Activated T-cell treated with anti-CD3 and anti-CD28 coated beads for 48 hours (primary cell): ENCODE measurements at places on chromosomes 7 and 10.

DNA sequence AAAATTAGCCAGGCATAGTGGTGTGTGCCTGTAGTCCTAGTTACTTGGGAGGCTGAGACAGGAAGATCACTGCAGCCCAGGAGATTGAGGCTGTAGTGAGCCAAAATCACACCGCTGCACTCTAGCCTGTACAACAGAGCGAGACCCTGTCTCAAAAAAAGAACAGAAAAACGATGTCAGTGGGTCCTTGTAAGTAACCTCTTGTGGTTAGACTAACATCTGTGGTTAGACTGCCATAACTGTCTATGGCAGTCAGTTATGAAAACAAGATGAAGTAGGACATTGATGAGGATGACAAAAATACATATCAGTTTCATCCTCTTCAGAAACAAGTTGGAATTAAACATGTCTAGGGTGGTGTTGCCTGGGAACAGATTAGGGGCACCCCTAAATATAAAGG, 53.3 kb downstream of the AKAP9 start:
- no peak for DNase-seq

GRCh38 chr10:16944986-16945385, 127.8 kb upstream of the RSU1 start:
- no peak for DNase-seq

- DNase-seq, result no peak
These were observed at the start of gene UCN3 for GRCh38 chr10:5364890-5365338. TSS of gene UCN3 (plus strand) at chr10:5364966. CDS start at chr10:5373721, 8,755 bp downstream.

DNA sequence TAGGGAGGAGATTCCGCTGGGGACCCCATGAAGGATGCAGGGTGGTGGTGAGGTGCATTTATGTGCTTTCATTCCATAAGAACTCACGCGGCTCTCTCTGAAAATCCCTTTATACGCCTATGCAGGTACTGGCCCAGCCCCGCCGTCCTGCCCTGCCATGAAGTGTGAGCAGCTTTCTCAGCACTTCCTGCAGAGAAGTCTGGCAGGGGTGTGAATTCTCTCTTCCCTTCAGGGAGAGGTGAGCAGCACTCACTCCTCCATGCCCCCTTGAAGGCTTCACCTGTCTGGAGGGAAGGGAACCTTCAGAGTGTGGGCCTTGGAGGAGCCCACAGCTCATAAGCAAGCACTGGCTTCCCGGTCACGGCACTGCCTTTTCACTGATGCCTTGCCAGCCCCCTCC, 34.0 kb downstream of the PPP2R2D start:
- DNase-seq, result no peak

GRCh38 chr7:140684066-140684950, 11.6 kb downstream of the ADCK2 start:
- DNase-seq, result no peak

- no peak for DNase-seq
These were observed 402 bp downstream of the MAFK start for GRCh38 chr7:1530946-1531262.

DNA sequence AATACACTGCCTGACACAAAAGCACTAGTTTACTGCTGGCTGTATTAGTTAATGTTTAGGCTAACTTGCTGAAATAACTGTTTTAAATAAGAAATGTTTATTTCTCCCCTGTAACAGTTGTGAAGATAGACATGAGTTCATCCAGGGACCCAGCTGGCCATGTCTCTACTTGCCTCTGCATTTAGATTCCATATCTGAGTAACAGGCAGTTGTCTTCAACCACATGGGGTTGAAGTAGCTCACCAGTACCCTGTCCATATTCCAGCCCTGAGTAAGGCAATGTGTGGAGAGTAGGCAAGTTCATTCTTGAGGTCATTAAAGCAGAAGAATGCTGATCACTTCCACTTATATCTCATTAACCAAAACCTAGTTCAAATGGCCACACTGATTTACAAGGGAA, 31.1 kb upstream of the RSBN1L start:
- no peak for DNase-seq

GRCh38 chr10:26574783-26575182, 122.7 kb upstream of the PDSS1 start:
- DNase-seq, result no peak

- DNase-seq, result no peak
These were observed 38.8 kb upstream of the ANTXRL start for GRCh38 chr10:46247808-46248569.

- DNase-seq, result no peak
These were observed 27.1 kb downstream of the CREM start for GRCh38 chr10:35153716-35154115.

DNA sequence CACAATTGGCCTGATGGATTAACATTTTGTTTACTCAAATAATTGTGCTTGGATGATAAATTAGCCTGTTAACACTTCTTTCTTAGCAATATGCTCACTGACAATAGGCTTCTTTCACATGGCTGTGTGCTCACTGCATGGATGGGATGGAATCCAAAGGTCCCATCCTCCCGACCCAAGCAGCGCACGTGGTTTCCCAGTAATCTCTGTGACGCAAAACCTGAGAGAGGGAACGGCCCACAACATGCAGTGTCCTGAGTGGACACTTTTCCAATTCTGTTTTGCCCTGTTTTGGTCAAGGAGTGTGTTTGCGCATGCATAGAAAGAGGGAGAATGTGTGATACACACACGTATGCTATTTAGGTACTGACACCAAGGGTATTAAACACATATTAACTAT, 42.1 kb upstream of the RASGEF1A start:
- no peak for DNase-seq

GRCh38 chr7:51312951-51313737, 3.5 kb downstream of the COBL start:
- no peak for DNase-seq

DNA sequence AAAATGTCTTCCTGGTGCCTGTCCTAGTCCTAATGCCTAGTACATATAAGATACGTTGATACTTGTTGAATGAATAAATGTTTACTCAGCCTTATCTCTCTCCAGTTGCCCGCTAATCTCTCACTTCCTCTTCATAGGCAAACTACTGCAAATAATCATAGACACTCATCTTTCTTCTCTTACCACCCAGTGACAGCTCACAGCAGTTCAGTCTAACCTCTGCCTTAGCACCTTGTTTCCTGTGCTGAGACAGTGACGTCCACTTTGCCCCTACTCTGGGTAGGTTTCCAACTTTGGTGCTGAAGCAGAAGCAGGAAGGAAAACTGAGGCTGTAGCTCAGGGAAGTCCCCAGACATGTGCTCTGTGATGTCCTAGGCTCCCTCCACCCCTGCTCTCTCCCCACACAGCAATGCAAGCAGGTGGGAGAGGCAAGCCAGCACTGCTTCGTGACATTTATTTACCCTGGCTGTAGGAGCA, 45.5 kb upstream of the RHOBTB1 start:
- no peak for DNase-seq

DNA sequence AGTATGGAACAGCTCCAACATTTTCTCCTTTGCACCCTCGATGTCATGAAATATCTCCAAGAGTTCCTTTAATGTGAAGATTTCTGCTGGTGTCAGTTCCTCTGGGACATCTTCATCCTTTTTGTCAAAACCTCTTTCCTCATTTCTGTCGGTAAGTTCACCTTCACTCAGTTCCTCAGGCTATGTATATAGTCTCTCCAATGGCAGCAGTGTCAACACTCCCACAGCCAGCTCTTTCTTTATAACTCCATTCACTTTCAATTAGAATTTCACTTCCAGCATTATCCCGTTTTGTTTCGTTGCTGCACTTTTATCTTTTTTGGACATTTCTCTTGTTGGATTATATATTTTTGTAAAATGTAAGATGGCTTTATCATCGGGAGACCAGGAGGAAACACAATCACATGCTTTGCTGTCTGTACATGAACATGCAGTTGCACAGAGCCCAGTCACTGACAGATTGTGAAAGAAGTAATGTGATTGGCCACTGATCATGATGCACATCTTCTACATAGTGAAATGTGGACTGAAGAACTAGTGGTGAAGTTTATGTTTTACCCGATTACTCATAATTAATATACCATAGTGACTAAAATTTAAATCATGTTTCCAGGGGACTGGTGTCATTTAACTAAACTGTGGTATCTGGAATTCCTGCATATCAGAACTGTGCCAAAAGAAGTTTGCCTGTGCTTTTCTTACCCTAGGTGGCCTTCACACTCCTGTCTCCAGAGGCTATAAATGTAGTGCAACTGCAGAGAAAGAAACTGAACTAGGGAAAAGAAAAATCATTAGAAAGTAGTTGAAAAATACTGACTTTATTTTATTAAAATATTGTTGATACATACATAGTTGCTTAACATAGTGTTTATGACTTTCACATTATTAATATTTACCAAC, 289.6 kb downstream of the PPP1R3A start:
- DNase-seq, result no peak

- no peak for DNase-seq
These were observed 266.1 kb upstream of the KLF6 start for GRCh38 chr10:4051011-4051640.

- no peak for DNase-seq
These were observed 21.7 kb upstream of the MCM10 start for GRCh38 chr10:13139676-13140075.

- DNase-seq, result no peak
These were observed 187.1 kb downstream of the NPSR1 start for GRCh38 chr7:34844936-34845665.

- DNase-seq, result no peak
These were observed 60.3 kb upstream of the FEZF1 start for GRCh38 chr7:122364761-122365280.

- DNase-seq, result no peak
These were observed 19.3 kb downstream of the MYO1G start for GRCh38 chr7:44959433-44959951.

- no peak for DNase-seq
These were observed 168.5 kb downstream of the LCOR start for GRCh38 chr10:97000487-97001182.

DNA sequence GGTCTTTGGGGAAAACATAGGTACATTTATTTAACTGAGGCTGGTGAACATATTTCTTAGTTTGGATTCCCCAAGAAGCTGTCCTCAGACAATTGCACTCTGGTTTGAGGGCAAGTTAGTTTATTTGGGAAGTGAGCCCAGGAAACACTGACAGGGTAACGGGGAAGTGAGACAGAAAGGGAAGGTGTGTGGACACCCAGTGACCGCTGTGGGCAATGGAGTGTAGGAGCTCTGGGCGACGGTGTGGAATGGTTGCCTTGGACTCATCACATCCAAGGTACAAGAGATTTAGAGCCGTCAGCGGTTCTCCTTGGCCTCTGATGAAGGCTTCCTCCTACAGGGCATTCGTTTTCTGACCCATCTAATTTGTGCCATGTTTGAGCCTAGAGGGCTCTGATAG, 7.1 kb downstream of the MRC1 start:
- no peak for DNase-seq

DNA sequence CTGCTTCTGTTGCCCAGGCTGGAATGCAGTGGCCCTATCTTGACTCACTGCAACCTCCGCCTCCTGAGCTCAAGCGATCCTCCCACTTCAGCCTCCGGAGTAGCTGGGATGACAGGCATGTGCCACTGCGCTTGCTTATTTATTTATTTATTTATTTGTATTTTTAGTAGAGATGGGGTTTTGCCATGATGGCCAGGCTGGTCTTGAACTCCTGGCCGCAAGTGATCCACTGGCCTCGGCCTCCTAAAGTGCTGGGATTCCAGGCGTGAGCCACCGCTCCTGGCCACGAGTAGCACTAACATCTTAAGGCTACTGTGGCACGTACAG, 70.9 kb downstream of the CARD11 start:
- DNase-seq, result no peak

- DNase-seq, result no peak
These were observed 57.3 kb downstream of the SLC39A12 start for GRCh38 chr10:18008986-18009385.

- no peak for DNase-seq
These were observed 33.3 kb upstream of the SH2B2 start for GRCh38 chr7:102253066-102253972.

GRCh38 chr7:21580073-21580521, 37.3 kb downstream of the DNAH11 start:
- DNase-seq, result no peak

DNA sequence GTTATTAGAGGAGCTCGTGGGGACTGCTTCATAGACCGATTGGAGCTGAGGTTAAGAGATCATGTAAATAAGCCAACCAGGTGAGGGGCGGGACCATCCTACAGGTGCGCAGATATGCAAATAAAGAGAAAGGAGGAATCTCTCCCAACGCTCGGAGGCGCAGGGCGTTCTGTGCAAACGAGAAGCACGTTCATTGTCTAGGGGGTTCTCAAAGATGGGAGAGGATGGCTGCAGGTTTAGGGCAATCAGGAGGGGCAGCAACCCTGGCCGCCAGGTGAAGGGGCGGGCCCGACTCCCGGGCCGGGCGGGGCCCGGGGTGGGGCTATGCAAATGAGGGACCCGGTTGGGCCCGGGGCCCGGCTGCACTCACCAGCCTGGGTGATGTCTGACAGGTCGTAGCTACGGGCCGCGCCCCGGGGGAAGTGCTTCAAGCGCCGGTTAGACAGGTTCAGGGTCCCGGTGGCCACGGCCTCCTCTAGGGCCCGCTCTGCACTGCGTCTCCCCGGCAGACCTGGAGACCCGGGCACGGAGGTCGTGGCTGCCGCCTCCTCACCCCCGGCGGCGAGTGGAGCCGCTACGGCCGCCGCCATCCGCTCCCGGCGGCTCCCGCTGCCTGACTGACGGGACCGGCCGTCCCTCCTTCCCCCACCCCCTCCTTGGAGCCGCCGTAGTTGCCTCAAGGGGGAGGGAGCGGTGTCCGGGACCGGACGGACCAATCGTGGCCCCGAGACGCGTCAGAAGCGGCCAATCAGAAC, at the start of gene LRCH4:
Gene LRCH4, minus strand, starts transcription at position 619 of the 755 bp plus-strand sequence. Its CDS starts 29 bp downstream, at position 590.
- peak; percentile 58 for DNase-seq

DNA sequence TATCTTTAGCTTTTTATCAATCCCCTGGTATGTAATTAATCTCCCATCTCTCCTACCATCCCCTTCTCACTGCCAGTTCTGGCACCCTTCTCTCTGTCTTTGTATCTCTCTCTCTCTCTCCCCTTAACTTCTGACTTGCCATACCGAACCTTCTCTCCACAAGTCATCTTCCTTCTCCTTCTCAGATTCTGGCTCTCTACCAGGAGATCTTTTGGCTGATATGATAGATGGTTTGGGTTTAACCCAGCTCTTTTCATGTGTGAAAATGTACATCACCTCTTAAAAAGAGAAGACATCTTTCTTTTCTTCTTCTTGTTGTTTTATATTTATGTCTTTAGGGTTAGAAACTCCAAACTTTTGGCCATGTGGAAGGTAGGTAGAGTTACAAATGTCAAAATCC, 196.7 kb downstream of the HGF start:
- DNase-seq, result no peak

DNA sequence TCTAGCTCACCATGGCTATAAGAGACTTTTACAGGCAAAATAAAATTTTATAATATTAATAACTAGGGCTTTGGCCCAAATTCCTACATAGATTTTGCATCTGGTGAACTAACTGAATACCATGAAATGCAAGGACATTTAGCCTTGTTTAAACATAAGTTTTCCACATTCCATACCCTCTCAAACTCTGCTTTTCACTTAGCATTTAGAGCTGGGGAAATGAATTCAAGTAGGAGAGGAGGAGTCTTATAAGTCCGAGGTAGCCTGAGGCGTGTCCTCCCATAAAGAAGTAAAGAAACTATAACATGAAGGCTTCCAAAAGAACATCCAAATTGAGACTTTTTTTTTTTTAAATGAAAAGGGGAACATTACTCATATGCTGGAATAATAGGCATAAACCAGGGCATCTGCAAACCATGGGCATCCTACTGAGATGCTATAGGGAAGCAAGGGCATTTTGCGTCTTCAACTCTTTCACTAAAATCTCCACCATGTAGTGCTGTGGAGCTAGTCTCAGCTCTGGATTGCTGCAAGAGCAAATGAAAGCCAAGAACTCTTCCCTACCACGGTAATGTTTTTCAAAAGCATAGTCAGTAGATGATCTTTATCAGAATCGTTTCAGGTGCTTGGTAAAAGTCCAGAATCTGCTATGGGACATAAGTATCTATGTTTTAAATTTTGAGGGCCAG, 79.1 kb downstream of the PALS2 start:
- no peak for DNase-seq
